ENCODE measurements at places on chromosomes 1 and 21.

- DNase-seq, result no peak
Observed at GRCh38 chr1:231931146-231931545, 304.6 kb downstream of the DISC1 start.

DNA sequence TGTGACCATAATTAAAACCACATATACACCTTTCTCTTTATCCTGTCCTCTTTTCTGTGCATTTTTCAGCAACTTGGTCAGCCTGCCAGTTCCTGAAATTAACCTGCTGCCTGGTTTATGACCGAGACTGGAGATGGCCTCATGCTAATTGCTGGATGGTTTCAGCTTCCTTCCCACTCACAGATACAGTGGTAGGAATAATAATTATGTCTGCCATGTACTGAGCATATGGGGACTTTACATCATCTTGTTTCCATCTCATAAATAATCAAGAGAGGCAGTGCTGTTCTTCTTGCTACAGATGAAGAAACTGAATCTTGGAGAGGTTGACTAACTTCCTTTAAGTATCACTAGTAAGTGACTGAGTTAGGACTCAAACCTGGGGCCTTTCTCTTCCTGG lies 148.2 kb downstream of the NOS1AP start:
- no peak for DNase-seq

GRCh38 chr1:241470908-241471590 lies 48.5 kb downstream of the FH start:
- no peak for DNase-seq

DNA sequence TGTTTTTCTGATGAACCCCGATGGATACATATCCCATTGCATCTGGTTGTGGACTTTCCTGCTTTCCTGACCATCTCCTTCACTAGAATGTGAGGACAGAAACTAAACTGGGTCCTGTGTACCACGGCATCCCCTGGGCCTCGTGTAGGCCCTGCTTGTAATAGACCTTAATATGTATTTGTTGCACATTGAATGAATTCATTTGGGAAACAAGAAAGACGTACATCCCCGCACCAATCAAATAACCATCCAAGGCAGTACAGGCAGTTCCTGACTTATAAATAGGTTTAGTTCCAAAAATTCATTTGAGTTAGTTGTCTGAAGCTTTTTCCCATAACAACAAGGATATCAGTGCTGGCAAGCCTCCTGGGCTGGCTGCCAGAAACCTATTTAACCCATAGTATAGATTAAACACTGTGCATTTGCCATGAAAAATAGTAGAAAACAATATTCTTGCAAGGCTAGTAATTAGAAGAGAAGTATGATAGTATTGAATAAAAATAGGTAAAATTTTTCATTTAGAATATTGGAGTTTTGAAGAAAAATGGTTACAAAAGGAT lies 81.8 kb upstream of the CD34 start:
- no peak for DNase-seq

DNA sequence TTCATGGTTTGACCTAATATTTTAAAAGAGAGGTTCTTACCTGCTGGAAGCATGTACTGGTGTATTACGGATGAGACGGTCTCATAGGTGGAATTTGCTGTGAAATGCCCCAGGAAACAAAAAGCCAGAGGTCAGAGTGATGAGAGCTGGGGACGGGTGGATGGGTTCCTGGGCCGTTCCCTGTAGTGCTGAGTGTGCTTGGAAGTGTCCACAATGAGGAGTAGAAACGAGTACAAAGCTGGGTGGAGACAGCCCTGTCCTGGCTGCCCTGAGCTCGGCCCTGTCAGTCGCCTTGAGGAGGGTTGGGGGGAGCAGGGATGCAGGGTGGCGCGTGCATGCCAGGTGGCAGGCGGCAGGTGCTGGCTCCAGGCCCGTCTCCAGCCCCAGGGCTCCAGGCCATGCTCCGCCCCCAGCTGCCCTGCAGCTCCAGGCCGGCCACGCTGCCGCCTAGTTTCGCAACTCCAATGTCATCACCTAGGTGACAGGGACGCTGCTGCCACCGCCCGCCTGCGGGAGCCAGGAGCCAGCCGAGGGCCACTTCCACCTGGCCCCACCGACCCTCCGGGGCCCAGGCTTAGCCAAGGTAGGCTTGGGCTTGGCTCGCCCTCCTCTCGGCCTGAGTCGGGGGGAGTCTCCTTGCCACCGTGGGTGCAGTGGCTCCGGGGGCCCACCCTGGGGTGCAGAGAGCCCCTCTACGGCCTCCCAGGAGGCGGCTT lies 16.4 kb downstream of the TP73 start:
- DNase-seq, result no peak

DNA sequence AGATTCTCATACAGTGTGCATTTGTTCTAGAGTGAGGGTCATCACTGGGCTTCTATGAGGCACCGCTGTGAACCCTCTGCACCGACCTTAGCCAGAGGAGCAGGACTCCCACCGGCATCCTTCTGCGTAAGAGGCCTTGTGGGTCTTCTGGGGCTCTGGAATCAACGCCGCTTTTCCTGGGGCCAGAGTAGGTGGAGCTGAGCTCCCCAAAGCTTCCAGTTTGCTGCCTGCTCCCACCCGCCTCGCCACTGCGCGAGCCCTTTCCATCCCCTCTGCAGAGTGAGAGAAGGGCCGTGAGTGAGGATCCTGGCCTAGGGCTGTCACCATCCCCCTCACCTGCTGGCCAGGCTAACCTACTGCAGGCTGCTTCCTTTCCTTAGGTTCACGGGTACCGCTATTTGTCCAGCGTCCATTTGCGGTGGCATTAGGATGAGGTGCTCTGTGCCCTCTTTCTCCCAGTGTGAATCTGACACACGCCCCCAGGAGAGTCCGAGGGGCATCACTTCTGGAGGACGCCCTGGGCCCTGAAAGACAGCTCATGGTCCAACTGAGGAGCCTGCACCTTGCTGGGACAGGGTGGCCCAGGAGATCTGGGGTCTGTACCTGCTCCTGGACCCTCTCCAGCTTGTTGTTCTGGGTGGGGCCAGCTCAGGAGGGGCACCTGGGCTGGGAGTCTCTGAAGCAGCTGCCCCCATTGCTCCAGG lies 36.2 kb downstream of the UMODL1 start:
- no peak for DNase-seq

DNA sequence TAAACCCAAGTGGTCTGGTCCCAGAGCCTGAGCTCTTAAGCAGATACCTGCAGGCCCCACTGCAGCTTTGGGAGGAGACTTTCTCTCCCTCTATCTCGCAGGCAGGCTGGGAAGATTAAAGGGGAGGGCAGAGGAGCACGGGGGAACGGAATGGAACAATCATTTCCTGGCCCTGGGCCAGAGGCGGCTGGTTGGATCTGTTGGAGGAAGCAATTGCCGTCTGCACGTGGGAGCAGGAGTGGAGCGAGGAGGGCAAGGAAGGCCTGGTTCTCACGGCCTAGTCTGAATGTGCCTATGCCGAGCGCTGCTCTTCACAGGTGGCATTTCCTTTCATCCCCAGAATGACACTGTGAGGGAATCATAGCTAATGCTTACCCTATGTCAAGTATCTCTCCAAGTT lies 23.7 kb downstream of the NKAIN1 start:
- DNase-seq, result peak; percentile 90

- DNase-seq, result no peak
Observed at GRCh38 chr1:26221094-26221493, 12.9 kb upstream of the CEP85 start.

DNA sequence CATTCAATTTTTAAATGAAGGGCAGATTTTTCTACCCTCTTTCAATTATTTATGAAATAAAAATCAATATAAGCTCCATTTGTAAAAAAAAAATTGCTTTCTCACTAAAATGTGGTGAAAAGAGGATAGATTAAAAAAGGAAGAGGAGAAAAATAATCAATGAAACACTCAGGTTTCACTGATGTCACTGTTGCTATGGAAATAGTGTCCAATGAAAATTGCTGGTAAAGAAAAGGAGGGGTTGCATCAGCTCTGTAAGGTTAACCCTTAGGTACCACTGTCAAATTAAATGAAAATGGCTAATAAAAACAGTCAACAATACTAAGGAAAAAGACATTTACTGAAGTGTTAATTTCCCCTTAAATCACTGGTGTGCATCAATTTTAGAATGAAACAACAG lies 91.6 kb upstream of the TTC39A start:
- no peak for DNase-seq

GRCh38 chr1:117370071-117370470 lies 2.8 kb downstream of the MAN1A2 start:
- DNase-seq, result no peak

GRCh38 chr1:187870552-187870951 lies 1041.8 kb downstream of the PLA2G4A start:
- no peak for DNase-seq

- no peak for DNase-seq
Observed at GRCh38 chr1:115266729-115267421, 71.2 kb downstream of the NGF start.

GRCh38 chr1:31532173-31532572 lies 44.1 kb upstream of the TINAGL1 start:
- no peak for DNase-seq

DNA sequence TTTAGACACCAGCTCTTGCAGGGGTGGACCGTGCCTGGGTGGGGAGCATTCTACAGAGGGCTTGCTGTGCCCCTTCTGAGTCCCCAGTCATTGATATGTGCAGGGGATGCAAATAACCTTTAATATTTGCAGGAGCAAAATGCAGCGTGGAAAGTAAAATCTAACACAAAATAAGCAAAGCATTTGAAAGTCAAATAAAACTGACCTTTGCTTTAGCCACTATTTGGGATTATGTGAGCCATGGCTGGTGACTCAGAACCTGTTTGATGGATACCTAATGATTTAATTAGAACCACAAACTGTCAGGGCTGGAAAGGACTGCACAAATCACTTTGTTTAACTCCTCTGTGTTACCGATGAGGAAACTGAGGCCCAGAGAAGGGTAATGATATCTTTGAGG lies 377.5 kb downstream of the HHAT start:
- no peak for DNase-seq

DNA sequence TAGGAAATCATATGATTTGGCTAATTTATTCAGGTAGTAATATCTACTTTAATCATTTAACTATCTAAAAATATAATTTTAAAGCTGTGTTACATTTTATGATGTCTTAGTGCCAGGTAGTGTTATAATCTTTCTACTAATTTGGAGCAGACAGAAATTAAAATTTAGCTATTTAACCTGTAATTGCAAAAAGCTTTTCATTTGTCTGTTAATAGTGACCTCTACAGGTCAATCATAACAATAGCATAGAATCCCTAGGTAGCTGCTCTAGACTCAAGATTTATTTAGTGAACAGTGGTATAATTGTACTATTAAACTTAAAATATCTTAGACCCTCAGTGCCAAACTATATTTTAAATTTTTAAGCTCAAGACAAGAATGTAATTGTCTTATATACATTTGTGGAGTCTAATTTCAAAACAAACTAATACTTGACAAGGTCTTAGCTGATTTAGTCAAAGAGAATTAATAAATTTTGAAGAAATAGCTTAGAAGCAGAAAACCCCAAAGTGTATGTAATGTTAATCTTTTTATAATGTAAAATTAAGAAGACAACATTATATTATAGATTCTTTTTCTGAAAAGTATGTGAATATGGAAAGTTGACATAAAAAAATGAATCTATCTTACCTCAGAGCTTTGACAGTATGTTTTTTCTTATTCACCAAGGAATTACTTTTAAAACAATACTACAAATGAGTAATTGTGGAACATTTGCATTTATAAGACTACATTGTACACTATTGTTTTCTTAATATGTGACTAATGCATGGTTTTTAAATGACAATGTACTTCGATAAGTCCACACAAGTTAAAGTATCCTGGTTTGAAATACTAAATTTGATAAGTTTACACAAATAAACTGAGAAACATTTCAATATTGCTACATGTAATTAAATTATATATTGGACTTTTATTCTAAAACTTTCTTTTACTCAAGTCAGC lies 64.1 kb upstream of the RNPC3 start:
- no peak for DNase-seq

- DNase-seq, result no peak
Observed at GRCh38 chr1:55386456-55386855, 171.3 kb upstream of the USP24 start.

DNA sequence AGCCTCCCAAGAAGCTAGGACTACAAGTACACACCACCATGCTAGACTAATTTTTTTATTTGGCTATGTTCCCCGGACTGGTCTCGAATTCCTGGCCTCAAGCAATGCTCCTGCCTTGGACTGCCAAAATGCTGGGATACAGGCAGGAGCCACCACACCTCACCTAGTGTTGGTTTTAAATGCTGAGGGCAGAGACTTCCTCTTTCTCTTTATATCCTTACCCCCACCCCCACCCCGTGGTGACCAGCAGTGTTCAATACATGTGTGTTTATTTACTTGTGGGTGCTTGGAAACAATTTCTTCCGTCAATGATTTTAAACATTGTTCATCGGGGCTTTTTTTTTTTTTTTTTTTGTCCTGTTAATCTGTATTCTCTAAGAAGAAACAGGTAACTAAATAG lies 158.9 kb downstream of the ZBTB18 start:
- DNase-seq, result no peak

- no peak for DNase-seq
Observed at GRCh38 chr1:59041646-59042277, 255.1 kb upstream of the FGGY start.

DNA sequence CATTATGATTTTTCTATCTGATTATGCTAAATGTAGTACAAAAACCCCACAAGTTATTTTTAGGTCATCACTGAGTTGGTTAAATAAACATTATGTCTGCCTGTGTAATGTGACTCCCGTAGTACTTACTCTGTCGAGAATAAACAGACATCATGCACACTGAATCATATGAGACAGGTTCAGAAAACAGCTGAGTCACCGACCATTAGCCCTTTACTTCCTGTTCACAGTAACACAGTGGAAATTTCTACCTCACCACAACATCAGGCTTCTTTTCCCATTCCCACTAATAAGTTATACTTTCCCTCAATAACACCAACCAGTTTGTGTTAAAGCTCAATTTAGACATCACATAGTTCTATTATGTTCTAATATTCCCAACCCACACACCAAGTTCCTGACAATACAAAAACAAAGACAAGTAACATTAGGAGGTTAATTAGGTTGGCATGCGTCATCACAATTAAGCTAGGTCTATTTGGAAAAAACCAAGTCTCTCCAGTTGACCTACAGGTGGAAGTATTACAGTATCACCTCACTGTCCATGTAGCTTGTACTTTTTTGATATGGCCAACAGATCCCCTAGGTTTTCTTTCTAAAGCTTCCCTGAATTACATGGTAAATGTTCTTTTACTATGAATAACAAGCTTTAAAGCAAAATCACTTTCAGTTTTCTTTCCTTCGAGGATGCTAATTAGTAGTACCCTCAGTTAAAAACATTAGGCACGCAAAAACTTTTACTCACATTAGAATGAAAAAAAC lies 154.2 kb downstream of the EIF4G3 start:
- no peak for DNase-seq

DNA sequence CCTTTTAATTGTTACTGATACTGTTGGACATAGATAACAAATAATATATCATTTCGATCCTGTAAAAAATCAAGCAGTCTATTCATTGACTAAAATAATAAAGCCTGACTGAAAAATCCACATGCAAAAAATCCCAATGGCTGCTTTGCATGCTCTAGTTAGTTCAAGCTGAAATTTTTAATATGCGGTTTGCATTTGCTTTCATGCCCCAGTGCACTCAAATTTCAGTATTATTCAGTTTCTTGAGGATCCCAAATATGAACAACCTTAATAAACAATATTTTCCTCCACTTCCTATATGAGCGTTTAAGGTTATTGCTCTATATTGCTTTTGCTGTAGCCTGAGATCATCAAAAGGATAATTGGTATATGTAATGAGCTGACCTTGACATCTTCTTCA lies 75.1 kb upstream of the DPH5 start:
- DNase-seq, result no peak

- DNase-seq, result no peak
Observed at GRCh38 chr1:192809307-192810252, 741 bp downstream of the RGS2 start.

GRCh38 chr1:247359559-247359958 lies 27.9 kb upstream of the ZNF496 start:
- no peak for DNase-seq

- no peak for DNase-seq
Observed at GRCh38 chr1:27940870-27941560, 6.2 kb downstream of the SMPDL3B start.
